ENCODE measurements at places on chromosomes 4 and X. TPM values are rescaled to one million over a fixed set of nuclear protein-coding genes. Genes with fewer than 3 reads are reported as not detected.

NAA10 gene
- 60.6 TPM for total RNA-seq

FAM149A gene
- total RNA-seq = 11.4 TPM

CXCL9 gene
- total RNA-seq = not detected

GUF1 gene
- 17.9 TPM for total RNA-seq

NLRP2B gene
- total RNA-seq = not detected

MAGIX gene
- total RNA-seq = 1.4 TPM

- no peaks in the 10 kb centered on the region for H3K27me3 ChIP-seq
- no peak overlapping the region for H3K27ac ChIP-seq
- H3K4me3 ChIP-seq = no peak overlapping the region
- H3K4me1 ChIP-seq = no peaks in the 10 kb centered on the region
- DNase-seq = no peak
- no peaks in the 10 kb centered on the region for H3K36me3 ChIP-seq
Observed at GRCh38 chr4:12319765-12320164, 891.1 kb upstream of the HS3ST1 start.

GRCh38 chr4:14532436-14532835 is 469.8 kb upstream of the CPEB2 start:
- no peak overlapping the region for H3K4me3 ChIP-seq
- H3K36me3 ChIP-seq = no peaks in the 10 kb centered on the region
- H3K4me1 ChIP-seq = no peaks in the 10 kb centered on the region
- H3K27me3 ChIP-seq = no peaks in the 10 kb centered on the region
- no peak overlapping the region for H3K27ac ChIP-seq

DNA sequence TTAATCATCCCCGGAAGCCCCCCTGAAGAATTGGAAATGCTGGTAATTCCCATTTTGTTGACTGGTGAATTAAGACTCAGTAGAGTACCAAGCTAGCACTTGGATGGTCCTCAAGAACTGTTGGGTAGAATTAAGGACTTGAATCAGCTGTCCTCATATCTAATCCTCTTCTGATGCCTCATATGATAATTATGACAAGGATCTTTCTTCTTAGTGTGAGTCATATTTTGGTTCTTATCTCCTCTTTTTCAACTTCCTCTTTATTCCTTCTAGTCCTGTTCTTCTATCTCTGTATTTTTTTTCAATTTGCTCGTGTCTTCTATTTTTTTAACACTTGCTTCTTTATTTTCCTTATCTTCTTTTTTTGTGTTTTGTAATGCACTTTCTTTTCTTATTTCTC is 206.3 kb upstream of the ANXA3 start:
- H3K4me3 ChIP-seq = no peak overlapping the region
- DNase-seq = no peak
- no peaks in the 10 kb centered on the region for H3K4me1 ChIP-seq
- no peaks in the 10 kb centered on the region for H3K36me3 ChIP-seq

- H3K4me3 ChIP-seq = no peak overlapping the region
- no peak for DNase-seq
- H3K36me3 ChIP-seq = no peaks in the 10 kb centered on the region
- no peaks in the 10 kb centered on the region for H3K27me3 ChIP-seq
Observed at GRCh38 chr4:121758925-121759568, 5.9 kb downstream of the SMIM43 start.

DNA sequence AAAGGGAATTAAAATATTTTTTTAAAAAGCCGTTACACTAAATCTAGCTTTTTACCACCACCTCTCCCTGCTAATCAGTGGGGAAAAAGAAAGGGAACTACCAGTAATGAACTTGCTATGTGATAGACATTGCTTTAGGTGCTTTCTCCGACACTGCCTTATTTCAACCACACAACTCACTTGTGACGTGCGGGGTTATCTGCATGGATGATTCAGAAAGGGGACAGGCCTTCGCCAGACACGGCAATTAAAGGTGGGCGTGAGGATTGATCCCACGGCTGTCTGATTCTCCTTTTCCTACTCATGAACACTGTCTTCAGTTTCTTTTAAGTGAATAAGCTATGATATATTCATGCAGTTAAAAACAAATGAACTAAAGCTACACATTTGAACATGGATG is 882 bp upstream of the CXCR3 start:
- H3K4me1 ChIP-seq = no peaks in the 10 kb centered on the region
- H3K36me3 ChIP-seq = no peaks in the 10 kb centered on the region
- DNase-seq = no peak
- no peaks in the 10 kb centered on the region for H3K27me3 ChIP-seq
- H3K27ac ChIP-seq = no peak overlapping the region

DNA sequence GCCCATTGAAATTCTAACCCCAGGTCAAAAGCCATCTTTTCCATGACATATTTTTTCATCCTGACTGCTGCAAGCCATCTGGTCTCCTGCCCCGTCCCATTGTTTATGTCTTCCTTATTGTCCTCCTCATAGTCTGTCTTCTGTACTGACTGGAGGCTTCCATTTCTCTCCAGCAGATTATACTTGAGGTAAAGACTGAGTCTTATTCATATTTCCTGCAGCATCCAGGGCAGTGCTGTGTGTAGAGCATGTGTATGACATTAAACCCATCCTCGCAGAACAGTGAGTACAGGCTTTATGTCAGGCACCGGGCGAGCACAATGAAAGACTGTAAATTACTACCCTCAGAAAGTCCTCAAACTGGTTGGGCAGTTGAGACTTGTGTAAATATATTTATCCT is 275.1 kb downstream of the C4orf33 start:
- no peaks in the 10 kb centered on the region for H3K4me1 ChIP-seq
- H3K27ac ChIP-seq = no peak overlapping the region

DNA sequence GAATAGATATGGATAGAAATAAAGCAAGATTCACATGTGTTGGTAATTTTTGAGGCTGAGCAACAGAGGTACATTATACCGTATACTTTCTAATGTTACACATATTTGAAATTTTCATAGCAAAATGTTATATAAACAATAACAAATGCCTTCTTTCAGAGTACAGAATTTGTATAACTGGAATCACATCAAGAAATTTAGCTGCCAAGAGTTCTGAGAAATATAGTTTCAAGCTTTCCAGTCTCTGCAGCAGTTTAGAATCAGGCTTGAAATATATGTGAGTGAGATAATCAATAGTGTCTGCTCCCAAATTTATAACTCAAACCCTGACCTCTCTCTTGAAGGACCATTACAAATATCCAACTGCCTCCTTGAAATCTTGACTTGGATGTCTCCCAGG is 23.8 kb downstream of the FAM184B start:
- H3K36me3 ChIP-seq = no peaks in the 10 kb centered on the region
- no peaks in the 10 kb centered on the region for H3K4me1 ChIP-seq
- no peaks in the 10 kb centered on the region for H3K27me3 ChIP-seq

- no peaks in the 10 kb centered on the region for H3K36me3 ChIP-seq
- no peak for DNase-seq
- no peak overlapping the region for H3K27ac ChIP-seq
- H3K4me3 ChIP-seq = no peak overlapping the region
- no peaks in the 10 kb centered on the region for H3K4me1 ChIP-seq
Observed at GRCh38 chrX:86407371-86407770, 259.1 kb downstream of the DACH2 start.

- no peak overlapping the region for H3K27ac ChIP-seq
- H3K4me3 ChIP-seq = no peak overlapping the region
- no peaks in the 10 kb centered on the region for H3K27me3 ChIP-seq
- no peaks in the 10 kb centered on the region for H3K36me3 ChIP-seq
Observed at GRCh38 chrX:1360171-1360570, 23.6 kb downstream of the IL3RA start.

DNA sequence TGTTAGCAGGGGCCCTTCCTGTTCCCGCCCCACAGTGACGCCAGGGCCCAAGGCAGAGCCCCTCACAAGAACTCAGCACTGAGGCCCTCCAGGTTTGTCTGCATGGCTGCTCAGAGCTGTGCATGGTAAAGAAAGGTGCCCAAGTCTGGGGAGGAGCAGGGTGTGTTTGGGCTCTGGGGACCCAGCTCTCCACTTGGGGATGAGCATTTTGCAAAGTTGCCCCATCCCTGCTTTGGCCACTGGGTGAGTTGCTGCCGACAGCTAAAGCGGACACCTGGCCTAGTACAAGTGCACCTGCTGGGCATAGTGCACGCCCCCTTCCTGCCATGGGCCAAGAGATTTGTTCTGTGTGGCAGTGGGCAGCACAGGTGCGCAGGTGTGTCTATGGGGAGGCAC is 2.0 kb upstream of the MXD4 start:
- peaks cover 12% of the 10 kb centered on the region for H3K4me1 ChIP-seq
- no peak overlapping the region for H3K27ac ChIP-seq
- no peak overlapping the region for H3K4me3 ChIP-seq
- H3K36me3 ChIP-seq = no peaks in the 10 kb centered on the region
- H3K27me3 ChIP-seq = no peaks in the 10 kb centered on the region

Measured in ovary (tissue), 10 donors.